ENCODE measurements at places on chromosomes 16 and 17.

DNA sequence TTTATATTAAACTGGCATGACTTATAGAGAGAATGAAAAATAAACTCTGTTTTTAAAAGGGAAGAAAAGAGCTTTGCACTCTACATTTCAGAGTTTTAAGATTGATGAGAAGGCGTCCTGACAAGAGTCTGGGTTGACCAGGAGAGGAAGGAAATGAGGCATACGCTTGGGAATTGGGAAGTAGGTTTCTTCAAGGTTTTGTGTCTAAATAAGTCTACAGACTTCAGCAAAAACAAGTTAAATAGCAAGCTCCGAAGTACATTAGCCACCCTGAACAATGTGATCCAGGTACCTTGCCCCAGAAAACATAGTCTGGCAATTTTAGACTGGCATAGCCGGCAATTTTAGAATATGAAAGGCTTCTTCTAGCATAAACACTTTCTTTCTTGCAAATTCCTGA lies 28.5 kb upstream of the CCDC182 start:
- DNase-seq, result no peak

GRCh38 chr17:79838522-79839274 lies 542 bp downstream of the CBX4 start:
- DNase-seq, result no peak

DNA sequence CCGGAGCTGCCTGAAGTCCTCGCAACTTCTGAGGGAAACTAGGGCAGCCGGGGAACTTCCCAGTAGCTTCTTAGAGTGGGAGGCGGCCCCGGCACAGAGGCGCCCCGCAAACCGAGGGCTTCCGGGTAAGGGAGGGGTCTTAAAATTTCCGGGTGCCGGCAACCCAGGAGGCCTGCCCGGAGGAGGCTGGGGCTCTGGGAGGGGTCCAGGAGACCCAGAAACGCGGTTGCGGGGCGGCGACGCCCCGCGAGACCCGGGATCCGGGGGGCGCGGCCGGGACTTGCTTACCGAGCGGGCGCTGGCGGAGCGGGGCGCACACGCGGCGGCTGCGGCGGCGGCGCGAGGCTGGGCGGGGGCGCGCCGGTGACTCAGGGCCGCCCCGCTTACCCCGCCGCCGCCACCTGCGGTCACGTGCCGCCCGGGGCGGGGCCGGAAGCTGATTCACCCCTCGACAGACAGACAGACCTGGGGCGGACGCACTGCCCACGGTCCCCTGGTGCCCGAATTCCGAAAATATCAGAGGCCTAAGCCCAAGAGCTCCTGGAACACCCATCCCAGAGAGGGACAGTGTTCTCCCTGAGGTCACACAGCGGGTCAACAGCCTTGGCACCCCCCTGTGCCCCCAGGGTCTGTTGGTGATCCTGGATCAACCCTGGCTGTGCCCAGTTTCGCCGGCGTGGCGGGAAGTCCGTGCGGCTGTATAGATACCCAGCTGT lies at the start of gene FAM83G:
Gene FAM83G (minus strand): TSS at position 344 of the 716 bp plus-strand sequence. CDS start 723 bp downstream, outside the sequence.
- DNase-seq, result peak; percentile 85

DNA sequence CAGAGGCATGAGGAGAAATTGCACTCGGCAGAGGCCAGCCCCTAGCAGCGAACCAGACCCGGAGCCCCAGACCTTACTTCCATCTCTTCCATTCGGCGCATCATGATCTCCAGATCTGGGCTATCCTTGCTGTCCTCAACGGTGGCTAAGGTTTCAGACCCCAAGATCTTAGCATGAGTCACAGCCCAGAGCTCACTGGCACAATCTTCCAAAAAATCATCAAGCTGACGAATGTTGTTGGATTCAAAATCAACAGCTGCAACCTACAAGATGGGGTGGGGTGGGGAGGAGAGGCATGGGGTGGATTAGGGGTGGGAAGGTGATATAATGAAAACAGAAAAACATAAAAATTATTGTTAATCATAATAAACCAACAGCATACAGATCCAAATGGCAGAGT lies 39.7 kb upstream of the PITPNM3 start:
- DNase-seq, result no peak

DNA sequence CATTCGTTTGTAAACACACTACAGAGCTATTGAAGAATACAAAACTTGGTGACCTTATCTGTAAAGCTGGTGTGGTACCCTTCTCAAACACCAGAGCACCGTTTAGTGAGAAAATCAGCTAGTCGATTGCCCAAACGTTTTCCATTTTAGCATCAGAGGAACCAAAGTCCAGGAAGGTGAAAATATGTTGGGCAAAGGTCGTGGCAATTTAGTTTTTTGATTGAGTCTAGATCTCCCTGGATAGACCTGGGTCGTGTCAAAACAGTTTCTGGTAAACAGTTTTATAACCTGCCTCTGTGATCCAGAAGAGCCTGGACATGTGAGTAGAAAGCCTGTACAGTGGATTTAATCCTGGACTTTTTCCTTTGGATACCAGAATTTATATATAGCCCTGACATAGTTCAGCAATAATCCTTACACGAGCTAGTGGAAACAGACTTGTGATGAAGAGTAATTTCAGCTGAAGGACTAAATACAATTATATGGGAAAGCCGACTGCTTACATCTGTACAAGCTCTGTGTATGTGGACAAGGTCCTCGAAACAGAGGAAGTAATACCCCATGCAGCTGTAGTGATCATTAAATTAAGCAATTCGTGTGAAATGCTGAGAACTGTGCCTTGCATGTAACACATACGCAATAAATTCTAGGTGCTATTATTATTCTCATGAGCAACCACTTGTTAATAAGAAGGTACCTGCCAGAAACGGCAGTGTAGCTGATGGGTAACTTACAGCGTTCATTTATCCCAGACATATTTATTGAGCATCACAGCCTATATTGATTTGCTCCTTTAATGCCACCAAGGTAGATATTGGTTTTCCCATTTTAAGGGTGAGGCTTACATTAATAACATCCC lies 72.5 kb downstream of the MAP2K6 start:
- no peak for DNase-seq

- DNase-seq, result no peak
Observed at GRCh38 chr17:11578998-11579397, 19.3 kb upstream of the DNAH9 start.

DNA sequence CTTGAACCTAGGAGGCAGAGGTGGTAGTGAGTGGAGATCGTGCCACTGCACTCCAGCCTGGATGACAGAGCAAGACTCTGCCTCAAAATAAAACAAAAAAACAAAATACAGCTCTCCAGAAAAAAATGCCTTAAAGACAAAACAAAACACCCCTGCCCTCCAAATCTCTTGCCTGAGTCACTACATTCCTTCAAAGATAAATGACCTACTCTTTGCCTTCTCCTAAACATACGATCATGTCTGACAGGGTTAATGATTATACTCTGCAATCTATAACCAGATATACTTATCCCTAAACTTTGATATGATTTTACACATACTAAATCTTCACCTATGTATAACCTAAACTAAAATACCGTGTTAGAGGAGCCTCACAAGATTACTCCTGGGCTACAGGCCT lies 1.4 kb upstream of the SETD6 start:
- no peak for DNase-seq

DNA sequence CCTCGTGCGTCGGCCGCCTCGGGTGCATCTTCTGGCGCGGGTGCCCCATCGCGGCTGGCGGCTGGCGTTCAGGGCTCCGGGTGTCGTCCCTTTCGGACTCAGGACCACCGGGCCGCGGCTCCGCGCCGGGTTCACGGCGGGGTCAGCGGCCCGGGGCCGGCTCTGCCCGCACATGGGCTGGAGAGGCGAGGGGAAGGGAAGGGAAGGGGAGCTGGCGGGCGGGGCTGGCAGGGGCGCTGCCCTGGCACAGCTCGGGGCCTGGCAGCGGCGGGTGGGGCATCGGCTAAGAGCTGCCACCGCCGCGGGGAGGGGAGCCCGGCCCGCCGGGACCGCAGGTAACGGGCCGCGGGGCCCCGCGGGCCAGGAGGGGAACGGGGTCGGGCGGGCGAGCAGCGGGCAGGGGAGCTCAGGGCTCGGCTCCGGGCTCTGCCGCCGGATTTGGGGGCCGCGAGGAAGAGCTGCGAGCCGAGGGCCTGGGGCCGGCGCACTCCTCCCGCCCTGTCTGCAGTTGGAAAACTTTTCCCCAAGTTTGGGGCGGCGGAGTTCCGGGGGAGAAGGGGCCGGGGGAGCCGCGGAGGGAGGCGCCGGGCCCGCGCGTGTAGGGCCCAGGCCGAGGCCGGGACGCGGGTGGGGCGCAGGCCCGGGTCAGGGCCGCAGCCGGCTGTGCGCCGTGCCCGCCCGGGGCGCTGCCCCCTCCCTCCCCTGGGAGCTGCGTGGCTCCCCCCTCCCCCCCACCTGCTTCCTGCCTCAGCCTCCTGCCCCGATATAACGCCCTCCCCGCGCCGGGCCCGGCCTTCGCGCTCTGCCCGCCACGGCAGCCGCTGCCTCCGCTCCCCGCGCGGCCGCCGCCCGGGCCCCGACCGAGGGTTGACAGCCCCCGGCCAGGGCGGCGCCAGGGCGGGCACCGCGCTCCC lies 646 bp downstream of the HIC1 start:
- no peak for DNase-seq

DNA sequence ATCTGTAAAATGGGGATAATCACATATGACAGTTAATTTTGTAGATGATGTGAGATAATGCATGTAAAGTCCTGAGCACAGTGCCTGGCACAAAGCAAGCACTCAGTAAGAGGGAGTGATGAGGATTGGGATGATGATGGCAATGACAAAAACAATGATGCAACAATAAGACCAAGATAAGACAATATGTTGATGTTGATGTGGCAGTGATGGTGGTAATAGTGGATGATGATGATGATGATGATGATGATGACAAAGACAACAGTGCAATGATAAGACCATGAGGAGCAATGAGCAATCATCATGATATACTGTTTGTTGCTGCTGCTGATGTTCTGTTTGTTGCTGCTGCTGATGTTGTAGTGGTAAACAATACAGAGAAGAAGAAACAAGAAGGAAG lies 344.1 kb downstream of the NPIPA8 start:
- DNase-seq, result no peak

- no peak for DNase-seq
Observed at GRCh38 chr17:44223541-44224071, 4.1 kb upstream of the UBTF start.

- peak; percentile 71 for DNase-seq
Observed at GRCh38 chr17:48505788-48506187, 25.0 kb downstream of the HOXB1 start.

DNA sequence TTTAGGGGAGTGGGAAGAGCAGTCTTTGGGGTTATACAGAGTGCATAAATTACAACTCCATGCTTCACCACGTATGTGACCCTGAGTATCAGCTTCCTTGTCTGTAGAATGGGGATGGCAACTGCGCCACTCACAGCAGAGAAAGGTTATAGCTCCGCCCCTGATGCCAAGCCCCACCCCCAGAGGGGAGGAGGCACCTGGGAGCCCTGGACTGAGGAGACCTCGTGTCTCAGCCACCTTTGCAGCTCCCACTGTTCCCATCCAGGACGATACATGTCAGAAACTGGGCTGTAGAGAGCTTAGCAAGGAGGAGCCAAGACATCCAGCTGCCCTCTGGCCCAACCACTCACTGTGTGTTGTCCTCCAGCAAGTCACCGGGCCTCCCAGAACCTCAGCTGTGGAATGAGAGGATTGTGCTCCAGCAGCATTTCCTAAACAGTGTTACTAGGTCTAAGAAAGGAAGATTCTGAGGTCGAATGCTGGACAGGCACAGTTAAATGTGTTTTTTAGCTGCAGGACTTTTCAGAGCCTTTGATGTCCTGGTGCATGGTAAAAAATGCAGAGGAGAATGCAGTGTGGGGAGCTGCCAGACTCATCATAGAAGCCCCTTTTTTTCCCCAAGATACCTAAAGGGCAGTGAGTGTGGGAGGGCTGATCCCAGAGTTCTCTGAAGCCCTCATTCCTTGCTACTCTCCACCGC lies 49.4 kb downstream of the BEAN1 start:
- no peak for DNase-seq

GRCh38 chr16:73040735-73041402 lies 7.1 kb downstream of the ZFHX3 start:
- no peak for DNase-seq

GRCh38 chr17:57587193-57587969 lies 157.7 kb downstream of the CCDC182 start:
- no peak for DNase-seq

- no peak for DNase-seq
Observed at GRCh38 chr16:1495211-1495888, 2.2 kb downstream of the TELO2 start.

DNA sequence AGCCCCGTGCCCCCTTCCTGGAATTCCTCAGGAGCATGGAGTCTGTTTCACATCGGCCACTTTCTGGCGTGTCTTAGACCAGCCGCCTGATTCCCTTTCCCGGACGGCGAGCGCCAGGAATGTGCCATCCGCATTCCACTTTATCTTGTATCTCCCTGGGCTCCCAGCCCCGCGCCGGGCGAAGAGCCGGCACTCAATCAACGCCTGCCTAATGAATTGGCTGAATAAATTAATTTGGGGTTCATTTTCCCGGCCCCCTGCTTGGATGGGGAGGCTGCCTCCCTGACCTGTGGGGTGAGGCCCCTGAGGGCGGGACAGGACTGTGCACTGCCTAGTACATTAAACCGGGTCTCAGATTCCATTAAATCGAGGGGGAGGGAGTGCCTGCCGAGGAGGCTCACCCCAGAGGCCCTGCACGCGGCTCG lies 282.3 kb upstream of the TNRC6C start:
- DNase-seq, result no peak

DNA sequence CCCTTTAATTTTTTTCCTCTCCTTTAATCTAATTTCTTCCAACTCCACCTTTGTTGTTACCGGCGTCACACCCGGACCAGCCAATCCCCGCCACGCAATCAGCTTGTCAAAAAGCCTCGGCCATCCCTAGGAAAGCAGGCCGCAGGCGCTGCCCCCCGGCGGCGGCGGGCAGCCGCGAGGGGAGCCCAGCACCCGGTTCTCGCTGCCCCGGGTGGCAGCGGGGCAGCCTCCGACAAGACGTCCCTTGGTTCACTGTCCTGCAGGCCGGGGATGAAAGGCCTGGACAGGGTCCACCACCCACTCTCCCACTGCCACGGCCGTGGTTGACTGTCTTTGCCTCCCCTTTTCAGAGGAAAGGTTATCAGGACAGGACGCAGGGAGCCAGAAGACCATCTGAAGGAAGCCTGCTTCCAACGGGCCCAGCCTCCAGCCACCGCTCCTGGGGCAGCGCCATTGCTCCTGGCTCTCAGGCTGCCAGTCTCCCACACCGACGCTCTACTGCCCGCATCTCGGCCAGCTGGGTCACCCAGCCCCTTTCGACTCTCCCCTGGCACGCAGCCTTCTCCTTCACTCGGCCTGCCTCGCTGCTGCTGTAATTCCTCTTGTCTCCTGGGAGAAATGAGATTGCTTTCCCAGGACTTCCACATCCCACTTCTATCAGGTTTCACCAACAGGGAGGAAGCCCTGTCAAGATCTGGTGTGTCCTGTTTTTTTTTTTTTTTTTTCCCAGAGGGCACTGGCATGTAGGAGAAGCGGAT lies 2.8 kb upstream of the UBTF start:
- DNase-seq, result no peak

GRCh38 chr17:51720439-51720838 lies 438.1 kb downstream of the CA10 start:
- DNase-seq, result no peak

All from natural killer cell treated with Interleukin-12 subunit alpha and Interleukin-12 subunit beta and Interleukin-15 and Interleukin-18, amount 100 ng/mL, for 72 hours (primary cell).